ENCODE measurements at places on chromosomes 11 and 22.

DNA sequence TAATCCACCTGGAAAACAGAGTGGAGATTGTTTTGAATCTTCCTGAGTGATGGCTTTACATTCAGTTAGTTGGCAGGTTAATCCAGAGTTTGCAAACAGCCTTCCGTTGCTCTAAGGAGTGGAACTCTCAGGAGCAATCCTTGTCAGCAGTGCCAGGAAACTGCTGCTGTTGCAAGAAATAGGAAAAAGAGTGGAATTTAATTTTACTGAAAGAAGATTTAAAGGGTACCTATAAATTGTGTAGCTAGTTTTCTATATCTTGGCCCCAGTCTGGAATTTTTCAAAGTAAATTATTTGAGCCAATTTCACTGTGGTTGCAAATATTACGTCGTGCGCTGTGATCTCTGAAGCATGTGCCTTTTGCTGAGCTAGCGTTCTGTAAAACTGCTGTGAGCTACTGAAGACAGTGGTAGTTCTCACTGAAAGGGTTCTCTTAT lies 55.5 kb upstream of the SLC5A12 start:
- no peak for DNase-seq

DNA sequence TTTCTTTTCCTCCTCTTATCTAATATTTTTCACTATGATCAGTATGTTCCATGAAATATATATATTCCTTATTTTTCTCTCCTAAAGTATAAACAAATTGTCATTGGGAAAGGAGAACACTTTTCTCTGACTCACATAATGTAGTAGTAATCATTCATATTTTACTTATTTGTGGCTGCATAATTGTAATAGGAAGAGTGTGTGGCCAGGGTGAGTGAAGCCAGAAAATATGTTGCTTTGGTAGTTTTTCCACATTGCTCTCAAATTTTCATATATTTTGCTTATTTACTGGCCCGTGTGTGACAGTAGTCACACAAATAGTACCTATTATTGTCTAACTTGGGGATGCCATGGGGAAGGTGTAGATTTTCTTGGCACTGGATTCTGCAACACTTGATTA lies 172.1 kb downstream of the DYNC2H1 start:
- no peak for DNase-seq

GRCh38 chr11:55942785-55943392 lies 6.7 kb upstream of the OR5I1 start:
- no peak for DNase-seq

- no peak for DNase-seq
These were observed 52.8 kb downstream of the CYTH4 start for GRCh38 chr22:37334859-37335805.

GRCh38 chr11:196786-197731 lies 4.2 kb downstream of the SCGB1C1 start:
- DNase-seq, result no peak
